Stimulated activated CD4-positive, alpha-beta T cell treated with anti-CD3 and anti-CD28 coated beads, TNF-alpha, amount 100 ng/mL, for 48 hours (primary cell): ENCODE measurements at places on chromosomes 13 and 19.

DNA sequence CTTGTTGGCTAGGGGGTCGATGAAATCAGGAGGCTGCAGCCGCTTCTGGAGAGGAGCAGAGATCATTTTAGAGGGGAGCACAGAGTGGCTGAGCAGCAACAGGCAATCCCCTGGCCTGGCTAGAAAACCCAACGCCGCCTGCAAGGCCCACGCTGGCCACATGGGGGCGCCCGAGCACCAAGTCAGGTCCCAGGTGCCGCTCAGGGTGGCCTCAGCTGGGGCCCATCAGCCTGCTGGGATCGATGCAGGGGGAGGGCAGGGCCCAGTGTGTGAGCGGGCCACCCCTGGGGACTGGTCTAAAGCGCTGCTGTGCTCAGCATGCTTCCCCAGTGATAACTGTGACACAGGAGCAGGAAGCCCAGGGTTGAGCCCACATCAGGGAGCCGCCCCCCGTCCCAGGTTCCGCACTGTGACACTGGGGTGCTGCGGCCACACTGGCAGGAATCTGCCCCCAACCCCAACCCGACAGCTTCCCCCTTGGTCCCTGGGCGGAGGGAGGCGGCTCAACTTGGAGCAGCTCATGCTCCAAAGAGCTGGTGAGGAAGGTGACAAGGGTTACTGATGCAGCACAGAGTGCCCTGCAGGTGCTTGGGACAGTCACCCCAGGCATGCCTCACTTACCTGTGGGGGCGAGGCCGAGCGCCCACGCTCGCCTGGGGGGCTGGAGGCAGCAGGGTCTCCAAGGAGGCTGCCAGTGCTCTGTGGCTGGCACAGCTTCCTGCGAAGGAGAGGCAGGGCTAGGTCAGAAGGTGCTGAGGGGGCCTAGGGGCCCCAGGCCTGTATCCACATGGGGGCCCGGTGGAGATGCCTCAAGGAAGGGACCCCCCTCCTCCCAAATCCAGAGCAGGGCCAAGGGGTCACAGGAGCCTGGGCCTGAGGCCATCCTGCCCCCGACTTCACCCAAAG lies 13.3 kb upstream of the ISYNA1 start:
- DNase-seq: peak; percentile 71

DNA sequence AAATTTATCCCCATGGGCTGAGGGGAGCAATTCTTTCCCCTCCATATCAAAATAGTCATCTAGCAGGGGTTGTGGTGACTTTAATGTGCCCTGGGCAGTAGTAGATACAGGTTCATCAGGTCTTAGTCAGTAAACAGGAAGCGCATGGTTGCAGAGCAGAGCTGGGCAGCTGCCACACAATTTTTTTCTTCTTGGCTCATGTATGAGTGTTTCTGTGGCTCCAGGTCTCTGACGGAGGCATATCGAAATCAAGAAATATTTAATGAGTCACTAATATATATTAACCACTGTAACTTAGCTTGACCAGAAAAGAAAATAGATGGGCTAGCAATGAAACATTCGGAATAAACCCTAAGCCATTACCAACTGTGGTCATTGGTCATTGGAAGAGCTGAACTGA lies 68.4 kb upstream of the UBL3 start:
- DNase-seq: no peak

DNA sequence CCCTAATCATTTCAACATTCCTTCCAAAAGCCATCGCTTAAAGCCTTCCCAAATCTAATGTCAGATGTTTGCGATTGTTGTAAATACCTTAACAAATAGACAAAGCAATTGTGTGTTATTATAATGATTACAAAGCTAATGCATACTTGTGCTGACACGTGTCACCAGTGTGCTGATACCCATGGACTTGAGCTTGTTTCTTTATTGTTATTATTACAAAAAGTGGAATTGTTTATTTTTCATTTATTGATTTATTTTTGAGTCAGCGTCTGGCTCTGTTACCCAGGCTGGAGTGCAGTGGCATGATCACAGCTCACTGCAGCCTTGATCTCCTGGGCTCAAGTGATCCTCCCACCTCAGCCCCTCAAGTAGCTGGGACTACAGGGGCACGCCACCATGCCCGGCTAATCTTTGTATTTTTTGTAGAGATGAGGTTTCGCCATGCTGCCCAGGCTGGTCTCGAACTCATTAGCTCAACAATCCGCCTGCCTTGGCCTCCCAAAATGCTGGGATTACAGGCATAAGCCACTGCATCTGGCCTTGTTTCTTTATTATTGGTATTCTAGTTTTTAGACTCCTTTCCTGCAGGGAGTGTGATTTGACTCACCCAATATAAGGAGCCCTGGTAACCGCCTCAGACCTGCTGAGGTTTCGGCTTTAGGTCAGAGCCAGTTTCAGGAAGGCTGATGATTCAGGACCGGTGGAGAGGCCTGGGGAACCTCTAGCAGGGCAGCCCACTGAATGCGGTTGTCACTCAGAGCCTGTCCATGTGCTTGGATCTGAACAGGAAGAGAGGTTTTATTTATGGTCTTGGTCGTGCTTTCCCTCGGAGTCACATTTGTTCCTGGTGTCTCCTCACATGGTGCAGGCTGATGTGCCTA lies 2.1 kb upstream of the FBXO17 start:
- DNase-seq: peak; percentile 74

DNA sequence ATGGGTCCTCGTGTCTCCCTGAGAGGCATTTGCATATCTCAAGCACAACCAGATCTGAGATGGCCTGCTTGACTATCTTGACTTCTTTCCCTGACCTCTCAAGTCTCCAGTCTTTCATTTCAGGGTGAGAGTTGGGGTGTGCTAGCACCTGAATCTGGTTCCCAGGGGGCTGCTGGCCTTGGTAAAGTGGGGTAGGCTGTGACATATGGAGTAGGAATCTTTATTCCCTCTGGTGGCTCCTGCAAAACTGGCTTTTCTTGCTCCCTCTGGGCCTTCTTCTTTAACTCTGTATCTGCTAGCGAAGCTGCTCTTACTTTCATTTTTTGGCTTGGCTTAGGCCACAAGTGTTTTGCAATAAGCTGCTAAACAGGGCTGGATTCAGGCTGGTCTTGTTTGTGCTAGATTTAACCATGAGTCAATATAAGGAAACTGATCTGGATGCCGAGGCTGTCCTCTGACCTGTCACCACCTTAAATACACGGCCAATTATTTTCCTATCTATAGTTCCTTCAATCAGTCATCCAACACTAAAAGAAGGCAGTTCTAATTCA lies 42.3 kb downstream of the ZNF493 start:
- no peak for DNase-seq

GRCh38 chr13:50229960-50230661 lies 214.9 kb downstream of the KCNRG start:
- no peak for DNase-seq

- no peak for DNase-seq
Measured at GRCh38 chr19:3398900-3399278, 32.5 kb downstream of the NFIC start.
